ENCODE measurements at places on chromosomes 6 and 20.

DNA sequence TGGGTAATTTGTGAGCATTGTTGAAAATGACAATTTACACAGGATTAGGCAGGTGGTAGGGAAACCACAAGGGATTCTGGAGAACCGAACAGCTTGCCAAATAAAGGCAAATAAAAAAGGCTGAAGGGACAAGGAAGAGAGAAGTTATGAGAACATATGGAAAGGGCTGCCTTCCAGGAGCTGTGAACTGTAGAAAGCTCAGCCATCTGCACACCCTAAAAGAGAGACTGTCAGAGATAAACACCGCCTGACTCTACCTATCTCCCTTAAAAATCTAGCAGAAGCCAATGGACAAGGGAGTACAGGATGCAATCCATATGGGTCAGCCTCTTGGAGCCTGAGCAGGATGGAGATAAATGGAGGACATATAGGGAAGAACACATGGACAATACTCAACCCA lies 12.7 kb upstream of the SLC17A1 start:
- DNase-seq, result no peak

- DNase-seq, result no peak
Observed at GRCh38 chr6:5457041-5457440, 195.7 kb downstream of the FARS2 start.

DNA sequence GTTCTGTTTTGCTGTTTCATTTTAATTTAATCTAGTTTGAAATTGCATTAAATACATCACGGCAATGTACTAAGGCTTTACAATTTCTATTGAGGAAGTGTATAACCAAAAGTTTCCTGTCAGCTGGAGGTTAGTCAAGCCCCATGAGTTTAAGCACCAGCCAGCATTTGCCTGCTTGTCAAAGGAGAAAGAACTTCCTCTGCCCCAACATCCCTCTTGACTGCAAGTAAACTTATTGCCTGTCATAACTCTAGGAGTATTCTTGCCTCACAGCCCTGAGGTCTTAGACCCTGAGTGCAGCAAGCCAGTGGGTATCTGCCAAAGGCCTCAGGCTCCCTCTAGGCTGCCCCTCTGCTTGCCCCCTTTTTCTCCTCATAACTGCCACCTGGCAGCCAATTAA lies 106.7 kb upstream of the INSM1 start:
- no peak for DNase-seq

GRCh38 chr20:17225851-17226409 lies 910 bp upstream of the PCSK2 start:
- no peak for DNase-seq

DNA sequence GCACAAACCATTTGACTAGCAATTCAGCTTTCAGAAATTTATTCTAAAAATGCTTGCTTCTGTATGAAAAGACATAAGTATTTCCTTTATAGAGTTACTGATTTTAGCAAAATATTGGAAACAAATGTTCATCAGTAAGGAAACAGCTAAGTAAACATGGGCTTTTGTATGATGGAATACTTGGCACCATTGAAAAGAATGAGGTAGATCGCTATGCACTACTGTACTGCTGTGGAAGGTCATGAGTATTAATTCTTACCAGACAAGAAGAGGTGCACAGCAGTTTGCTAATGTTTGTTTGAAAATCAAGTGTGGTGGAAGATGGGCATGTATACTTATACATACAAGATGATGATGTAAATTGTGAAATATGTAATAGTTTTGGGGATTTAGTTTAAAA lies 73.0 kb downstream of the FARS2 start:
- DNase-seq, result no peak

DNA sequence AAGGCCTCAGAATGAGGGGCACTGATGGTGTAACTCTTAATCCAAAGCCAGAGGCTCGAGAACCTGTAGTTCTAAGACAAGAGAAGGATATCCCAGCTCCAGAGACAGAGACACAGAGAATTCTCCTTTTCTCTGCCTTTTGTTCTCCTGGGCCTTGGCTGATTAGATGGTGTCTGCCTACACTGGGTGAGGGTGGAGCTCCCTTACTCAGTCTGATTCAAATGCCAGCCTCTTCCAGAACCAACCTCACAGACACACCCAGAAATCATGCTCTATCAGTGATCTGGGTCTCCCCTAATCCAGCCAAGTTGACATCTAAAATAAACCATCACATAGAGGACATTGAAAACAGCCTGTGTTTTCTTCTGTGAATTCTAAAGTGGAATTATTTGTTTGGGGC lies 68.0 kb upstream of the SMIM28 start:
- no peak for DNase-seq

- no peak for DNase-seq
Observed at GRCh38 chr6:92777146-92777740, 642.1 kb downstream of the EPHA7 start.

DNA sequence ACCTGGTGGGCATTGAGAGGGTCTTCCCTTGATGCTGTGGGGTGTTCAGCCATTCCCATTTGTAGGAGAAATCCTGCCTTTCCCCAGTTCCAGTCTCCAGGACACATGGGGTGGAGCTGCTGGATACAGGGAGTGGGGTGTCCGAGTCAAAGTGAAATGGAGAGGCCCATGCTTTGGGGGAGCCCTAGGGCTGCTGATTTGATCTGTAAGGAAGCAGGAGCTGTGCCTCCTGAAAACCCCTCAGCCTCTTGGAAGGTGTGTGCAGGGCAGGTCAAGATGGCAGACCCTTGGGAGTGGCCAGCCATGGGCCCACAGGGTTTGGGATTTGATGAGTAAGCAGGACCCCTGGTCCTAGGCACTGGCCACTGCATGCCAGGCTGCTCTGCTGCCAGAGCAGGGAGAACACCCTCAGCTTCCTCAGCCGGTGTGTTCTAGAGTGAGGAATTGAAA lies 82.0 kb downstream of the SERAC1 start:
- no peak for DNase-seq

- DNase-seq, result no peak
Observed at GRCh38 chr6:51529240-51529639, 558.2 kb downstream of the PKHD1 start.

DNA sequence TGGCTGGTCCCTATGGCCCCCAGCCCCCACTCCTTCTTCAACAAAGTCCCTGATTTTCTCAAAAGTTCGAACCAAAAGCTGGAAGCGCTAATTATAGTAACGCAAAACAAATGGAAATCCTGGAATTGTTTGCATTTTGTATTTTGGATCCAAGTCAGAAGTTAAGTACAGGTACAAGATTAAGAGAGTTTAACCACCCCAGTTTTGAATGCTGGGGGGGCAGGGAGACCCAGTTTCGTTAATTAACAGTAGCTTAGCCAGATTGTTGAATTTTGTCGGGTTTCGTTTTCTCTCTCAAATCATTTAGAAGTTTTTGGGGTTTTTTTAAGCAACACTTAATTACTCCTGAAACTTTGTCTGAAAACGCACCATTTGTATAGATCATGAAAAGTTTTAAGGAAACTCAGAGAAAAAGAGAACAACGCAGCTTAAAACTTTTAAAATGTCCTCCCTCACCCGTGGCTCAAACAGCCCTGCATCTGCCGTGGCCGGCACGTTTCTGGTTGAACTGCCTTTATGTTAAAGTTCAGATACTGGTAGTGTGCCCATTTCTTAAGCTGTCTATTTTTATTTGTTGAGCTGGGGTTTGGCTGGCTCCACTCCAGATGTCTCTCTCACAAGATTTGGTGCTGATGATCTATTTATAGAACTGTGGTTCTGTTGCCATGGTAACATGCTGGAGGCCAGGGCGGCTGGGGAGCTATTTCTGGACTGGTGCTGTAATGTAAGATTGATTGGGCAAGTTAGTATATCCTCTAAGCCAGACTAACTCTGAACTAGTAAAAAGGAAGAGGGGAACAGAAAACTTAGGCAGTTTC lies 55.0 kb downstream of the GNAS start:
- DNase-seq, result peak; percentile 25

- DNase-seq, result no peak
Observed at GRCh38 chr6:14361297-14361696, 243.7 kb downstream of the CD83 start.

- no peak for DNase-seq
Observed at GRCh38 chr6:128456510-128457230, 63.7 kb downstream of the PTPRK start.

- no peak for DNase-seq
Observed at GRCh38 chr6:140017470-140017869, 643.0 kb upstream of the CITED2 start.

DNA sequence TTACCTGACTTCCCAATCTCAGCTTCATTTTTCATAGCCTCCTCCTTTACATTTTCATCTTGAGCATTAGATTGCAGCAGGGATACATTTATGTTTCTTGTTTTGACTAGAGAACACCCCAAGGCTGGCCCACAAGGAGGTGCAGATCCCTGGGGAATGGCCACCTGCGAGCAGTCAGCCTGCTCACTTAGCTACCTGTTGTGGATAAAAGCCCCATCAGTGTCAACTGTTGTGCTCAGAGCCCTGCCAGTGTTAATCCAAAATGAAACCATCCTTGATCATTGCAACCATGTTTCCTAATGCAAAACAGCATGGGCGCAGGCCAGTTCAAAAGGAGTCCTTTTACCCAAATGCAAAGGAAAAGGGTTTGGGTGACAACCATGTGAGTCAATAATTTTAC lies 50.8 kb downstream of the CNR1 start:
- no peak for DNase-seq

- DNase-seq, result no peak
Observed at GRCh38 chr6:21507811-21508210, 85.7 kb upstream of the SOX4 start.

- DNase-seq, result no peak
Observed at GRCh38 chr6:112150363-112150762, 63.0 kb downstream of the FAM229B start.

- DNase-seq, result no peak
Observed at GRCh38 chr20:64159711-64160110, 4.5 kb upstream of the MYT1 start.

- no peak for DNase-seq
Observed at GRCh38 chr6:117960877-117961276, 53.8 kb downstream of the SLC35F1 start.

DNA sequence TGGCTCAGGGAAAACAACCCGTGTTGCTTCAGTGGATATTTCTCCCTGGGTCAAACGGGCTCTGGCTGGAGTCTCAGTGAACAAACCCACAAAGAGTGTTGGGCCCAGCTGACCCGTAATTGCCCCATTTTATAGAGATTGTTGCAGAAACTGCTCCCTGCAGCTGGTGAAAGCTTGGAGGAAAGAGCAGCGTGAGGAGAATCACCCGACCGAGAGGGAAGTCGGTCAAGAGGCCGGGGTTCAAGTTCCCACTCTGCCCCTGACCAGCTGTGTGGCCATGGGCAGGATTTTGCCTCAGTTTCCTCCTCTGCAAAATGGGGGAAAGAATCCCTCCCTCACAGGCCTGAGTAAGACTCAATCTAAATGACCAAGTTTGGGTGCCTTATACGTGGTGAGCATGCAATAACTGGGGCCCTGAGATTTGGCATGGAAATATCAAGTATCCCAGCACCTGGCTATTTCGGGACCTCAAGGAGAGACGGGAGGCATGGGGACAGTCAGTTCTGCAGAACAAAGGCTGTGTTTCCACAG lies 1.7 kb upstream of the TGM2 start:
- DNase-seq, result no peak

DNA sequence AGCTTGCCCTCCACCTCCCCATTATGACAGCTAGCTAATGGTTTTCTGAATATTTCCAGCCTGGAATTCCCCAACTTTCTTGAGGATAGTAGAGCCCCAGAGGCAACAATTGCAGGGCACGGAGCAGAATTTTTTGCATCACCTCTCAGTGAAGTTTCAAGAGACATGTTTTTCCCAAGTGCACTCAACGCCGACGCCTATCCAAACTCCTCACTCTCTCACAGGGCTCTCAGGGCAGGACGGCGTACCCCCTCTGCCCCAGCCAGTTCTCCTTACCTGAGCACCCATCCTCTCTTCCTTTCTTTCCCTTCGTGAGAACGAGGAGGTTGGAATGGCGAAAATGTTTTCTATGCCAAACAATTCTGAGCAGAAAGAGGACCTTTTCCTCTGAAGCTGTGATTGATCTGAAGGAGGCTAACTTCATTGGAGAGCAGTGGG lies 83.1 kb upstream of the FOXQ1 start:
- no peak for DNase-seq

DNA sequence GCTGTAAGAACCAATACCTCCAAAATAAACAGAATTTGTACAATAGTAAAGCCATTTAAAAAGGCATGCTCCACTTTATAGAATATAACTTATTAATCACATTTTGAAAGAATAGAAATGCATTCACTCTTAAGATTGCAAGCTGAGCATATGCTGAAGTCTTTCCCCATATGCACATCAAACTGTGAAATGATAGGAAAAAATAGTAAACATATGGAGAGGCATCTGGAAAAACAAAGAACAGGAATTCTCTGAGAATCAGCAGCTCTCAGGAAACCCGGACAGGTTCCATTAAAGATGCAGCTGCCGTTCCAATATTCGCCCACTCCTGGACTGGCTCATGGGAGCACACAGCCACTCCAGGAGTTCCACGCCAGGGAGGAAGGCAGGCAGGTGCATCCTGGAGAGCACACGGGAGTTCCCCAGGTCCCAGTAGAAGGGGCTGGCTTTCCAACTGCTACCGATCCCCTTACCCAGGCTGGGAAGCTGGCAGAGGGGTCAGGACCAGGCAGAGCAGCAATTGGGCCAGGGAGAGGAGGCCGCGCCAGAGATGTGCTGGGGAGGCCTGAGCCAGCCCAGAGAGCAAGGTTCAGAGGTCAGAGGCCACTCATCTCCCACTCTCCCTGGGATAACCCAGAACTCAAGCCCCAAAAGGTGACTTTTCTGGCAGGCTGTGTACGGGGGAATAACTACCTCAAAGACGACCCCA lies 111.1 kb downstream of the DLL1 start:
- DNase-seq, result no peak

DNA sequence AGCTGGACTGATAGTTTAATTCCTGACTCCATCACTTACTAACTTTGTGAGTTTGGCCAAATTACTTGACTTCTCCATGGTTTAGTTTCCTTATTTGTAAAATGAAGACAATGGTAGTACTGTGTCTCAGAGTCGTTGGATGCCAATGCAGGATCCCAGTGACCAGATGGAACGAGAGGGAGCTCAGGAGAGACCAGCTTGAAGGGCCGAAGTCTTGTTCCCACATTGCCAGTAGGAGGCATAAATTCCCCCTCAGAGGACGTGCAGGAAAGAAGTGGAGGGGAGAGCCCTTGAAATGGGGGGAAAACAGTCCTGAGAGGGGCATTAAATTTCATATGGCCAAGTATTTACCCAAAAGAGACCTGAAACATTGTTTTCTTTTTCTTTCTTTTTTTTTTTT lies 2.1 kb upstream of the MUC22 start:
- DNase-seq, result no peak

- no peak for DNase-seq
Observed at GRCh38 chr20:4601630-4602296, 119.9 kb upstream of the PRND start.

- DNase-seq, result no peak
Observed at GRCh38 chr6:21522797-21523456, 70.6 kb upstream of the SOX4 start.

- no peak for DNase-seq
Observed at GRCh38 chr6:209432-210103, 82.7 kb upstream of the DUSP22 start.

- DNase-seq, result no peak
Observed at GRCh38 chr6:164078532-164079274, 664.2 kb downstream of the QKI start.

Measured in cerebellar nuclear complex (tissue), 1 donor.